Activated CD8-positive, alpha-beta memory T cell treated with anti-CD3 and anti-CD28 coated beads, Interleukin-2, amount 10 ng/mL, durations not matched to agents 7 days and 5 days (primary cell): ENCODE measurements at places on chromosomes 5 and 9. TPM values are rescaled to one million over a fixed set of nuclear protein-coding genes. Genes with fewer than 3 reads are reported as not detected.

Gene RRAGA
- total RNA-seq = 43.5 TPM

Gene SKP2
- total RNA-seq = 43.5 TPM

Gene ESM1
- total RNA-seq = 0.21 TPM

- no peak for DNase-seq
Observed at GRCh38 chr5:33023649-33024048, 312.5 kb downstream of the NPR3 start.

DNA sequence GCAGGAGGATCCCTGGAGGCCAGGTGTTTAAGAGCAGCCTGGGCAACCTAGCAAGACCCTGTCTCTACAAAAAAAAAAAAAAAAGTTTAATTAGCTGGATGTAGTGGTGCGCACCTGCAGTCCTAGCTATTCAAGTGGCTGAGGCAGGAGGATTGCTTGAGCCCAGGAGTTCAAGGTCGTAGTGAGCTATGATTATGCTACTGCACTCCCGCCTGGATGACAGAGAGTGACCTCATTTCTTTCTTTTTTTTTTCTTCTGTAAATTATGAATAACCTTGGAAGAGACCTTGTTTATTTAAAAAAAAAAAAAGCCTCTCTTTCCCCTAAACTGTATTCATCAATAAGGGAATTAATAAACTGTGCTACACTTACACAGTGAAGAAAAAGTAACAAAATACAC, 43.6 kb upstream of the SLC30A5 start:
- no peak for DNase-seq
